ENCODE measurements at places on chromosomes 4 and X.

- no peak for DNase-seq
Measured at GRCh38 chrX:111169141-111169540, 73.2 kb downstream of the PAK3 start.

DNA sequence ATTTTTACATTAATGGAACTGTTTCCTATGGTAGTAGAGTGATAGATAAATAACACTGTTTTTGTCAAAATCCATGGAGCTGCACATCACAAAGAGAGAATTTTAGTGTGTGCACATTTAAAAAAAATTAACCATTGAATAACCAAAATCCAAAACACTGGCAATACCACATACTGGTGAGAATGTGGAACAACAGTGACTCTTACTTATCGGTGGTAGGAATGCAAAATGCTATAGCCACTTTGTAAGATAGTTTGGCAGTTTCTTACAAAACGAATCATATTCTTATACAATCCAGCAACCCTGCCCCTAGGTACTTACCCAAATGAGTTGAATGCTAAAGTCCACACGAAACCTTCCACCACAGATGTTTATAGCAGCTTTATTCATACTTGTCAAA, 229.6 kb upstream of the GPR101 start:
- no peak for DNase-seq

DNA sequence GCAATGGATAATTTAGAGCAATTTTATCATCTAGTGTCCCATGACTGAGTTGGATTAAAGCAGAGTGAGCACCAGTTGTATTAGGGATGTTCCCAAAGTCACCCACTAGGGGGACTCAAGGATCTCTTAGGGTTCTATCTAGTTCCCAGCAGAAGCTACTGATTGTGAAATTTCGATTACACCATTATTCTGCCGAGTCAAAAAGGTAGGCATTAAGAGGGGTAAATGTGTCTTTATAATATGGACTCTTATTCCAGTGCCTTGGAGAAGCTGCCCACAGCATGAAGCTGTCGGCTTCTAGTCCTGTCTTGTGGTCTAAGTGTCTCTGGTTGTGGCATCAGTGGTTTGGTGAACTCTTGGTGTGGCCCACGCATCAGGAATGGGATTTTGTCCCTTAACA, 53.3 kb downstream of the RGS12 start:
- DNase-seq = no peak

- DNase-seq = peak; percentile 63
Measured at GRCh38 chr4:26028793-26029567, 115.0 kb downstream of the SMIM20 start.

DNA sequence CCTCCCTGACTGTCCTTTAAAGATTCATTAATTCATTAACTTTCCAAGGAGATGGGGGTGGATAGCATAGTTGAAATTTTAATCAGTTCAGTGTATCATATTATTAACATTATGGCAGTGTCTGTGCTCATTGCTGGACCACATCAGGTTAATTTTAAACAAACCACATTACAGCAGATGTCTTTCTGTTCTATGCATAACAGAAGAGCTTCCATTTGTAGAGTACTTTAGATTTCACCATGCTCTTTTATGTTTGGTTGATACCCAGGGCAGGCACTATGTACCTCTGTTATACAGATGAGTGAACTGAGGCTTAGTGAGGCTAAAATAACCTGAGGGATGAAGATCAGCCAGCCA, 41.1 kb downstream of the AFF2 start:
- no peak for DNase-seq

- no peak for DNase-seq
Measured at GRCh38 chrX:39896951-39897740, 200.6 kb downstream of the BCOR start.

- DNase-seq = no peak
Measured at GRCh38 chr4:189124149-189124758, 816.4 kb upstream of the FRG1 start.

DNA sequence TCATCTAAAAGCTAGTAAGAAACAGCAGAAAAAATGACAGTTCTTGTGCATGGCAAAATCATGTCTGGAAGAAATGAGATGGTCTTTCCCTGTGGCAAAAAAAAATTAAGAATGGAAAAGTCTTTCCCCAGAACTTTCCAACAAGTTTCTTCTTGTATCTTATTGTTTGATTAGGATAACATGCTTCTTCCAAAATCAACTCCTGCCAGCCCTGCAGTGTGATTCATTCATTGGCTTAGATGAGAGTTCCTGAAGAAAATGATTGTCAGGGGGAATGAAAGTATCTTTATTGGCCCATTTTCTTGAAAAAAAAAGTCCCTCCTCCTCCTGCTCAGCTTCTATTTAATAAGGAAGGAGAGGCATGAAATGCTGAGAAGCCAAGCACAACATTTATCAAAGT, 407.7 kb downstream of the ARAP2 start:
- DNase-seq = no peak

DNA sequence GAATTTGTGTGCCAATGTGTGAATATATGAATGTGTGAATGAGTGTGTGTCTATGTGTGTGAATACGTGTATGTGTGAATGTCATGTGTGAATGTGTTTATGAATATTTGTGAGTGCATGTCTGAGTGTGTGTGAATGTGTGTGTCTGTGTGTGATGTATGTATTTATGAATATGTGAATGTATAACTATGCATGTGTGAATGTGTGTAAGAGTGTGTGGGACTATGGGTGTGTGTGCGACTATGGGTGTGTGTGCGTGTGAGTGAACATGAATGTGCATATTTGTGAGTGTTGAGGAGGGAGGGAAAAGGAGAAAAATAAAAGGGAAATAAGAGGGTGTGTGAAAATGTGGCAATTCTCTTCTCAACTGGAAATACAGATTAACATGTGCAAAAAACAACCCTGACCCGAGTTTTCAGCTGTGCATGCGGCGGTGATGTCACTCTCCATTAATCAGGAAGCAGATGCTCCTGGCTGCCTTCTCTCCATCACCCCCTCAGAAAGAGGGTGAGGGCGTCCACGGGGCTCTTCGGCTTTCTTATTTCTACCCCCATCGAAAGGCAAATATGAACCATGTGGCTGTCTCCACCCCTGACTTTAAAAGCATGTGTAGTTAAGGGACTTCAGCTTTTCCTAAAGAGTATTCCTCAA, 219.8 kb downstream of the MAML3 start:
- DNase-seq = no peak

- DNase-seq = no peak
Measured at GRCh38 chr4:173684223-173684622, 154.2 kb upstream of the HAND2 start.

DNA sequence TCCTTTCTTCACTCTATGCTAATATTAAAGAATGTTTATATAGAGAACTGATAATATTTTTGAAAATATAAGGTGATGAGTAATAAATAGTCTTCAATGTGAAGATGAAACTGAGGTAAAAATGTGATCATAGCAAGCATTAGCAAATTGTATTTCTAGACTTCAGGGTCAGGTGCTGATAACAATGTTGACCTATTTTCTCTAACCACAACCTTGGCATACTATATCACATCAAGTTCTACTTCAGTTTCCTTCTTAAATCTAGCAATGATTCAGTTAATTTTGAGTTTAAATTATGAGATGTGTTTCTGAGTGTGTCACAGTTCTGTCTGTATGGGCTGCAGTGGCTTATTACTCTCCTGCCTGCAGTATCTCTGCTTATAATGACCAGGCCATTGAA, 209.4 kb downstream of the RAPGEF2 start:
- DNase-seq = no peak

DNA sequence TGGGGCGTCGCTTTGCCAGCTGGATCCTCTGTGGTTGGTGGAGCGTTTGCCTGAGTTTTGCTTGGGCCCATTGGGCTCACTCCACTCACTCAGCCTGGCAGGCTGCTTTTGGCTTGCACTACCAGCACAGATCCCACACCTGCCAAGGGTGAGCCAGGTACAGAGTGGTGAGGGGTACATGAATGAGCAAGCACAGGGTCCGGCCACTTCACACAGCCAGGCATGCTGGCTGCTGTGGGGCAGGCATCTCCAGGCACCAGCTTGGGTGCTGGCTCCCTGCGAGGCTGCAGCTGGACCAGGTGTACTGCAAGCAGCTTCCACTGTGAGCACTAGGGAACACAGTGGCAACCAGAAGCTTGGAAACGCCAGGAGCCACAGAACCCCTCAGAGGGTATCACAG, 60.1 kb upstream of the NPNT start:
- DNase-seq = no peak

DNA sequence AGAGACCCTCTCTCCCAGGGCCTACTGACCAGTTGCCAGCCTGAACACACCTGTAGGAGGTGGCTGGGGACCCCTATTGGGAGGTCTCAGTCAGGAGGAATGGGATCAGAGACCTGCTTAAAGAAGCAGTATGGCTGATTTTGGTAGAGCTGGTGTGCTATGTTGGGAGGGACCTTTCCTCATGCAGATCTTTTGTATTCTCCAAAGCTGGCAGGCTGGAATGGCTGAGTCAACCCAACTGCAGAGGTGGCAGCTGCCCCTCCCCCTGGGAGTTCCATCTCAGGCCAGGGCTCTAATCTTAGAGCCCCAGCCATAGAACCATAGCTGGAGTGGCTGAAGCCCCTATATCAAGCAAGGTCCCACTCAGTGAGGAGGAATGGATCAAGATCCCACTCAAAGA, 279.3 kb upstream of the BMP3 start:
- no peak for DNase-seq

GRCh38 chrX:10714531-10714930, 94.1 kb upstream of the MID1 start:
- no peak for DNase-seq

- no peak for DNase-seq
Measured at GRCh38 chr4:156515295-156515694, 456.3 kb downstream of the PDGFC start.

- no peak for DNase-seq
Measured at GRCh38 chr4:52586069-52586468, 73.0 kb downstream of the USP46 start.

DNA sequence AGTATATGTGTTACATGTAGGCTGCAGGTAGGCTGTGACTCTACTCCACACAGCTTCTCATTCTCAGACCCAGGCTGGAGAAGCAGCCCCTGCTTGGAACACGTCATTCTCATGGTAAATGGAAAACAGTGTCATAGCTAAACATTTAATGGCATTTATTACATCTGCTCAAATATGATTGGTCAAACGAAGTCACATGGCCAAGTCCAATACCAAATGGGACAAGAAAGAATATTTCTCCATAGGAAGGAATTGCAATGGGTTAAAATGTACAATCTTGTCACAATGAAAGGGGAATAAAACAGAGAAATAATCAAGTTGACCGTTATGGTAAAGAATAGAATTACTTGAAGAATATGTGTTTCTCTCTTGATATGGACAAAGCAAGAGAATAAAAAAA, 198.6 kb downstream of the ANAPC10 start:
- no peak for DNase-seq

DNA sequence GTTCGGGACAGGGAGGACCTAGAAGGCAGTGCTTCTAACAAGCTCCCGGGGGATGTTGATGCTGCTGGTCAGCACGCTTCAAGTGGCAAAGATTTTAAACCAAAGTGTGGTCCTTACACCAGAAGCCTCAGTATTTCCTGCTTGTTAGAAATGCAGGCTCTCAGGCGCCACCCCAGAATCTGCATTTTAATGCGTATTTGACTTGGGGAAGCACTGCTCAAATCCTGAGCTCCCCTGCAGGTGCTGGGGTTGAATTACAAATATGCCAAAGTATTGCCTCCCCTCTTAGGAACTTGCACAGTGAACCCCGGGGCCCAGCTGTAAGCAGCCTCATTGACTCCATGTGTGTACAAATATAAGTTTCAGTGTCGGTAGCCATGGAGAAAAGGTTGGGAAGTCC, 70.8 kb upstream of the RAI2 start:
- DNase-seq = no peak

- no peak for DNase-seq
Measured at GRCh38 chr4:56796211-56796610, 25.3 kb downstream of the SPINK2 start.

GRCh38 chr4:78569306-78569821, 17.8 kb downstream of the ANXA3 start:
- DNase-seq = no peak

DNA sequence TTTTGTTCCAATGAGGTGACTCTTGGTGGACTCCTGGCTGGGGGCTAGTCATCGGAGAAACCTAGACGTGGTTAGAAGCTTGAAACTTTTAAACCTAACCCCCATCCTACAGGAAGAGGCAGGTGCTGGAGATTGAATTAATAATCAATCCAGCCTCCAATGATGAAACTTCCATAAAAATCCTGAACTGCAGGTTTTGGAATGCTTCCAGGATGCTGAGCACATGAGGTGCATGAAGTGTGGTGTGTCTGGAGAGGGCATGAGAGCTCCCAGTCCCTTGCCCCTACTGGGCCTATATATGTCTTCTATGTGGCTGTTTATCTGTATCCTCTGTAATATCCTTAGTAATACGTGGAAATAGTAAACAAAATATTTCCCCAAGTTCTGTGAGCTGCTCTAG, 90.7 kb upstream of the PDHA2 start:
- DNase-seq = no peak

DNA sequence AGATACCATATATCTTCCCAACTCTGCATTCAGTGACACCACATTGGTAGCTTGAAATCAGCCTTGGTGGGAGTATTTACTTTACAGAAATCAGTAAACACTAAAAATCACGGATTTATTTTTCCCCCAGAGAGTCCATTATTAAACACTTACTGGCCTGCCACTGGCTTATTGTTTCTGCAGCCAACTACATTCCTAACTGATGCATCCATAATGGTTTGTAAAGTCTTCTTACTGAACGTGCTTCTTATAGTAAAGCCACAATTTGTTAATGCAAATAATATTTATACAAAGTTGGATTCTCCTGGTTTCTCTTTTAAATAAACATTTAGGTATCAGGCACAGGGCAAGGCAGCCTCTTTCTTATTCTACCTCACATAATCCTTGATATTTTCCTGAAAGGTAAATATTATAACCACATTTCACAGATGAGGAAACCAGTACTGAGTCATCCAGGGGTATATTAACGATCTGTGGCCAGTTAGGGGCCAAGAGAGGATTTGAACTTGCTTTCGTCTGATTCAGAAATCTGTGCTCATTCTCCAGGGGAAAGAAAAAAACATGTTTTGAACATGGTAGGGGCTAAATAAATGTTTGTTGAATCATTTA, 136.5 kb downstream of the RAB28 start:
- DNase-seq = no peak

GRCh38 chrX:113275804-113276203, 435.2 kb upstream of the AMOT start:
- no peak for DNase-seq

DNA sequence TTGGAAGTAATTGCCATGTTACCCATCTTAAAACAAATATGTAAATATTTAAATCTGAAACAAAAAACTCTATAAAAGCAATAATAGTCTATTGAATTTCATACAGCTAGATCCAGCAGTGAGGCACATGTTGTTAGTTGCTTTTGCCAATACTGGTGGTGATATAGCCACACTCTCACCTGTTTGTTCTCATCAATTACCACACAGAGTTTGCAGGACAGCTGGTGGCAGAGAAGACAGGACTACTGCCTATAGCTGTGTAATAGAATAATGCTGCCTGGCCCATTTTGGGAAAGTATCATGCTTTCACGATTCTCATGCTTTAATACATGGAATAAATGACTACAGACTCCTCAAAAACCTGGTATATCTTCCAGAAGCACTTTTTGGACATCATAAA, 3.7 kb upstream of the PRR32 start:
- no peak for DNase-seq

GRCh38 chrX:71184803-71185495, 38.1 kb upstream of the GJB1 start:
- DNase-seq = no peak

- DNase-seq = no peak
Measured at GRCh38 chr4:74157154-74157553, 764 bp upstream of the MTHFD2L start.
